Jurkat, Clone E6-1 (cell line): ENCODE measurements at places on chromosomes 2 and 18.

GRCh38 chr2:119730671-119731177 lies 29.0 kb upstream of the PTPN4 start:
- no peak for DNase-seq

- DNase-seq = no peak
These were observed 65.8 kb upstream of the ALK start for GRCh38 chr2:29987146-29987545.

- DNase-seq = no peak
These were observed 107.0 kb downstream of the GALNT14 start for GRCh38 chr2:31031132-31031706.

GRCh38 chr2:172986040-172986439 lies 89.6 kb upstream of the MAP3K20 start:
- no peak for DNase-seq

GRCh38 chr2:105634198-105634597 lies 110.5 kb upstream of the NCK2 start:
- DNase-seq = no peak

DNA sequence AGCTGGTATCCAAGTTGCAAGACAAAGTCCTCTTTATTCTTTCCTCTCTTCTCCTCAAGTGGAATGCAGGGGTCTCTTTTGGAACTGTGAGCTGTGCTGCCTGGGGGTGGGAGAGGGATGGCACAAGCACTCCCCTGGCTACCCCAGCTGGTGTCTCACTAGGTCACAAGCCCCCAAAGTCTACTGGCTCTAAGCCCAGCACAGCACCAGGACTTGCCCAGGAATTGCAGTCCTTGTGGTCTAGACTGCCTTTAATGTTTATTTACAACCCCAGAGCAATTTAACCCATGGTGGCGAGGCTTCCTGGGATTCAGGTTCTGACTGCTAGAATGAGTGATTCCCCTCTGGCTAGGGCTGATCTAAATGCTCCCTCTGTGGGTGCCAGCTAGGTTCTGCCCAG lies 199.0 kb upstream of the STK17B start:
- no peak for DNase-seq

DNA sequence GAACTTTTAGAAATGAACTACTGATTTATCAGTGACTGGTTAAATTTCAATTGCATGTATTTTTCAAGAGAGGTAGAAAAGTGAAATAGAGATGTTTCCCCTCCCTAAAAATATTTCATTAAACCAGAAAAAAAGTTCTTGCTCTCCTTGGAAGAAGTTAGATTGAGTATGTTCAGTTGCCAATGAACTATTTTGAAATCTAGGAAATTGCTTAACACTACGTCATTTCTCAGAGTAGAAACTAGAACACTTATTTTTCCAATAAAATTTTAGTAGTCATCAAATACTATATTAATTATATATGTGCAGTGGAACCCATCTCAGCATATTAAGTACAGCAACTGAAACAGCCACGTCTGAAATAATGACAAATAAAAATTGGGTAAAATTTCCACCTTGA lies 51.8 kb upstream of the STAT1 start:
- no peak for DNase-seq

- DNase-seq = no peak
These were observed 31.4 kb upstream of the RHOB start for GRCh38 chr2:20415511-20415918.

GRCh38 chr18:50726960-50727589 lies 92.7 kb downstream of the MRO start:
- DNase-seq = no peak

DNA sequence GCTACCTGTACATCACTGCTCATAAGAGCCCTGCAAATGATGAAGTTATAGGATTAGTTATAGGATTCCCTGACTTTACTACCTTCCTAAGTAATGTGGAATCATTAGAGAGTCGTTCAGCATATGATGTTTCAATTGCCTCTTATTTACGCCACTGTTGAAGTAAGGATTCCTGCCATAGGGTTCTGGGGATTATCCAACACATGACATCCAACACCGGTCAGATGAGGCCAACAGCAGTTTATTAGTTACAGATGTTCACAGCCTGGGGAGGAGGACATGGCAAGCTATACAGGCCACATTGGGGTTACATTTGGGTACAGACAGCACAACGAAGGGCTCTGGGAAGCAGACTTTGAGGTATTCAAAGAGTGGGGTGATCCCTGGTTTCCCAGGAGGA lies 134.1 kb upstream of the MC4R start:
- DNase-seq = no peak

GRCh38 chr2:10022041-10022421 lies 21.3 kb upstream of the KLF11 start:
- DNase-seq = no peak

DNA sequence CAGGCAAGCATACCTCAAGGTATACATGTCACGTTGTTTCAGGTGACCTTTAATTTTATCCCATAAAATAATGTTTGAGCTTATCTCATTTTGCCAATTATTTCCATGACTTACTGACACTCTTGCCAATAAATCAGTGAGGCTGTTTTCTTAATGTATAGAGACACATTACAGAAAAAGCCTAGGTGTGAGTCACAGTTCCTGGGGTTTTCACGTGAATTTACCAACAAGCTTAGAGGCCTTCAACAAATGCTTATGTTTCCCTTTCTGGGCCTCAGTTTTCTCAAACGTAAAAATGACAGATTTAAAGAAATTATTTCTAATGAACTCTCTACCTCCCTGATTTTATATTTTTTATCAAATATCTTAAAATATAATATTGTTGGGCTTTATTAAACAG lies 517.5 kb upstream of the SPHKAP start:
- no peak for DNase-seq

DNA sequence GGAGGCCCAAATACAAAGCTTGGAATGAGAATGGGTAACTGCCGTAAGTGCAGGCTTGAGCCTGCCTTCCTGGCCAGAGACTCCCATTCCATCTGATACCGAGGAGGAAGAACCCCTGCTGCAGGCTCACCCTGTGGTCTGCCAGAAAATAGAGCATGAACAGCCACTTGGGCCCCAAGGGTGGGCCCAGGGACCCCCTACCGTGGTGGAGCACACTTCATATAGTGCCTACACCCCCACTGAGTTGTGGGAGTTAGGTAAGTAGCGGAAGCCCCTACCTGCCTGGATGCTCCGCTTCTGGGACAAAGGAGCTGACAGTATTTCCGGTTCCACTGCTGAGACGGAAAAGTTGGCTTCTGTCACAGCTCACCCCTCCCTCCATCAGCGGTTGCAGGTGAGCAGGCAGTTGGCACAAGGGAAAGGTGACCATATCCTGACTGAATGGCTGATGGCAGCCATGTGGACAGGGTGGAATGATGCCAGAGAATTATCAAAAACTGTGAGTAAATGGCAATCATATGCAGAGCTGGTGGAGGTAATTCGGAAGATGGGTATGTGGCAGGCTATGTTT lies 11.5 kb upstream of the C2orf42 start:
- no peak for DNase-seq

DNA sequence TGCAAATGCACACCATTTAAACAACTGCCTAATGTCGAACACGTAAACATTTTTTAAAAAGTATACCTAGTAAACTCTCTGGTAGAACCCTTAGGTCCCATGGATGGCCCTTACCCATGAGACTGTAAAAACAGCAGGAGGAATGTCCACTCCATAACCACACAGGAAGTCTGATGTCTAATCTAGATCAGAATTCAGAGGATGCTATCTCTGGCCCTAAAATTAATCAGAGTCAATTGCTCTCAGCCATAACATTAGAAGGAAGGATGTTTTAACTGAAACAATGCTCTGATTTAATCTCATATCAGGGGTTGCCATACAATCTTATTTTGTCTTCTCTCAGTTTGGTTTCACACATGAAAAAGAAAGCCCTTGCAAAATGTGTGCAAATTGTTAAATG lies 416.3 kb upstream of the PIK3C3 start:
- no peak for DNase-seq

DNA sequence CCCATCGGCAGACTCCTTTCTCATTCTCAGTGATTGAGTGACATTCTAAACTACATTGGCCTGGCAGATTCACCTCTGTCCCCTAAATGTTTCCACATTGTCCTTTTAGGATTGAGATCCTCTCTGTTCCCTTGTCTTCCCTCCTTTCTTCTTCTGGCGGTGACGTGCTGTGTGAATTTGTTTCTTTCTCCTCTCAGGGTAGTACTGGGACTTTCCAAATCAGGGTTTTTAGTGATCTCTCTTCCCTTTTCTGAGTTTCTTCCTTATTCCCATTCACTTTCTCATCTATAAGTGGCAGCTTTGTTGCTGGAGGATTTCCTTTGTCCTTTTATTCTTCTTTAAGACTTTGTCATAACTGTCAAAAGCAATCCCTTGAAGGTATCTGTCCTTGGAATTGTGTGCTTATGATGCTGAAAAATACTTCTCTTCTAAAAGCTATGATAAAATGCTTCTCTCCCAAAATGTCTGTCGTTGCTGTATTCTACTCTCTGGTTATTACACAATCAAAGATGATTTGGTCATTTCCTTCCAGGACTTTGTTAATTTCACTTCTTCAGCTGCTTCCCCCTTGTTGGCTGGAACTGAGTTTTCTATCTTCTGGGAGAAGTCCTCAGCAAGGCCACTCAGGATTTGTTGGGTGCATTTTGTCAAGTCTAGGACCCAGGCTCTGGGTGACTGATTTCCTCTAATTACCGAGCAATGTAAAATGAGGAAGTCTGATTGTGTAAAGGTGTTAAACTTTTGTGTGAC lies 4.9 kb upstream of the IL1B start:
- DNase-seq = no peak

DNA sequence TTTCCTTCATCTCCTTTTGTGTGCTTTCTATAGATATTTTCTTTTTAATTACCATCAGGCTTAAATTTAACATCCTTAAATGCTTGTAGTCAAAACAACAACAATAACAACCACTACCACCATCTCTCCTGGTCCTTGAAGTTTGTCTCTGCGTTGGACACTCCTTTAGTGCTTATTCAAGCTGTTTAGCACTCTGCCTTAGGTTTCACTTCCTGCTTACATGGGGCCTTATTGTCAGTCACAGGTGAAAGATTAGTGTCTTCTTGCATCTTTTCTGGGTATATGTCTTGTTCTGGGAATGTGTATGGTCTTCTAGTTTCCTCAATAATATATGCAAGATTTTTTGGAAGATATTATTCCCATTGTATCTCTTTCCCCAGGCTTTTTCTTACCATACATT lies 240.1 kb upstream of the NXPH2 start:
- DNase-seq = no peak

DNA sequence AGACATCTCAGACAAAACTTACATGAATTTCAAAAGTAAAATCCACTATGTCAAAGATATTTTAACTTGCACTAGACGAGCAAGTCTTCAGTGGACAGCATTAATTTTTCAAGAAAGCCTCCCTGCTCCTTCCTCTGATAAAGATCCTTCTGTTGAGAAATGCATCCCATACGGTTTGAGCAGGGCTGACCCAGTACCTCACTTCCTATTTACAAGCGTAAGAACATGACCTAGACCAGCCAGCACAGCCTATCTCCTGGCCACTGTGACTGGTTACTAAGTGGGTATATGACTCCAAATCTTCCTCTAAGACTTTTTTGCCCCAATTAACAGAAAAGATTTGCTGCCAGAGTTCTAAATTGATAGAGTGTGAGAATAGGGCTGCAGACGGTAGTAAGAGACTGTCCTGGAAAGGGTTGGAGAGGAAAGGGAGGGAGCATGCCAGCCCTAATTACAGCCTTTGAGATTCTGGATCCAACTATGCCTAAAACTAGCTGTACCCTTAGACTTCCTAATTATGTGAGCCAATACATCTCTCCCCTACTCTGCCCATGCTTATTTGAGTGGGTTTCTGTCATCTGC lies 108.4 kb downstream of the PRELID3A start:
- no peak for DNase-seq

- DNase-seq = no peak
These were observed 3.1 kb upstream of the OR6B2 start for GRCh38 chr2:240033330-240033678.

DNA sequence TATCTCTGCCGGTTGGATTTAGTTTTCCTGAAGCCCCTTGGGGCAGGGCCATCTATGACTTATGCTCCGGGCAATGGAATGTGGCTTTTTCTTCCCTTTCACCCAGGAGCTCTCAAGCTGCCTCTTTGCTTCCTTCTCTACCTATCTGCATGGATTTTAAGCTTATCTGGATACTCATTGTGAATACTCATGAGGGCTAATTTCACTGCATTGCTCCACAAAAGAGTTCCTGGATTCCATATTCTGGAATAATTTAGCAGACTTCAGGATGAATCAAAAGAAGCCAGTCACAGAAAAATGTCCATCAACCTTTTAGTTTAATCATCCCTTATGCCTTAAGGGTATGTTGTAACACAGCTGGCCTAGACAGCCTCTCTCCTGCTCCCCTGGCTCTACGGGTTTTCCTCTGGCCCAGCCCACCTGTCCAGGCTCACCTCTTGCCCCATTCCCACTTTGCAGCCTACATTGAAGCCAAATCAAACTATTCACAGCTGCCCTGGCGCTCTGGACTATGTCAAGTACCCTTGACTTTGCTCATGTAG lies 122.8 kb upstream of the RMDN2 start:
- no peak for DNase-seq

GRCh38 chr2:80380736-80381135 lies 76.2 kb upstream of the LRRTM1 start:
- DNase-seq = no peak

DNA sequence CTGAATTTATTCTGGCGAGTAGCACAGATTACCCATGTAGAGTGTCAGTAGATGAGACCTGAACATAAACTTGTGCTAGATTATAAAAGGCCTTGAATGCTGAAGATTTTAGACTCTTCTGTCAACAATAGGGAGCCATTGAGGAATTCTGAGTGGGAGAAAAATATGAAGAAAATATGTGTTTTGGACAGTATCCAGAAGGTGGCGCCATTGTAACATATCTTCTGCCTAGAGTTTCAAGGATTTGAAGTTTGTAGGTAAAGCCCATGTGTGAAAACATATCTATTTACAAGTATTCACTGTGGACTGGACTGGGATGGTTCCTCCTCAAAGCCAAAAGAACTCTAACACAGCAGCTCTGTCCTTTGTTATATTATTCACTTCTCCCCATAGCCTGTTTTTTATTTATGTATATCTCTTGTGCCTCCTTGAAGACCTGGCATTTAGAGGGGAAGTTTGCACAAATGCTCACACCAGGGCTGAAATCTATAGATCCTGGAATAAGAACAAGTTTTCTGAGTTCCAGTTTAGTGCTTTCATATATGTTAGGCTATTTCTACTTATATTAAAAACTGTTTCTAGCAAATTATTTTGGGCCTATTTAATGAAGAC lies 124.9 kb downstream of the RDH14 start:
- peak; percentile 44 for DNase-seq

DNA sequence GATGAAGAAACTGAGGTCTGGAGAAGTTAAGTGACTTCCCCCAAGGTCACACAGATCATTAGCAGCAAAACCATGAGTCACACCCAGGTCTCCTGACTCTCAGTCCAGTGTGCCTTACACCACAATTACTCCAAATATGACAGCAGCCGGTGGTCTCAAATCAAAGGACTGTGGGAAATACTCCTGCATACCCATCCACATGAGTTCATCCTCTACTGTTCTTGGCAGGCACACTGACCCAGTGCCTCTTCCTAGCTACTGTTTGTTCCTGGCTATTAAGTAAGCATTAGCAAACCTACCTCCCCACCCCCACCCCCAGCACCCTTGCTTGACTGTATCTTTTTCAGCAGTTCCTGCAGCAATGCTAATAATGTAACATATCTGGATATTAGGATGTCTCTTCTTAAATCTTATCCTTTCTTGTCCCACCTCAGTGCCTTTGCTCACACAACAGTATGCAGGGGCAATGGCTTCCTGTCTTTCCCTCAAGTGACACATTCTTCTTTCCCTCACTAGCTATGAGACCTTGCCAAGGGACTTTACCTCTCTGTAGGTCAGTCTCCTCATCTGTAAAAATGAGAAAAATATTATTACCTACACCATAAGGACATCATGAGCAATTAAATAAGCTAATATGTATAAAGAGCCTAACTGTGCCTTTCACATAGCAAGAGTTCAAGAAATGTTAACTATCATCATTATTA lies 46.2 kb downstream of the FAM98A start:
- no peak for DNase-seq
